CD4-positive, alpha-beta T cell treated with Interleukin-17A for 4 hours (primary cell): ENCODE measurements at places on chromosomes 1 and 21.

DNA sequence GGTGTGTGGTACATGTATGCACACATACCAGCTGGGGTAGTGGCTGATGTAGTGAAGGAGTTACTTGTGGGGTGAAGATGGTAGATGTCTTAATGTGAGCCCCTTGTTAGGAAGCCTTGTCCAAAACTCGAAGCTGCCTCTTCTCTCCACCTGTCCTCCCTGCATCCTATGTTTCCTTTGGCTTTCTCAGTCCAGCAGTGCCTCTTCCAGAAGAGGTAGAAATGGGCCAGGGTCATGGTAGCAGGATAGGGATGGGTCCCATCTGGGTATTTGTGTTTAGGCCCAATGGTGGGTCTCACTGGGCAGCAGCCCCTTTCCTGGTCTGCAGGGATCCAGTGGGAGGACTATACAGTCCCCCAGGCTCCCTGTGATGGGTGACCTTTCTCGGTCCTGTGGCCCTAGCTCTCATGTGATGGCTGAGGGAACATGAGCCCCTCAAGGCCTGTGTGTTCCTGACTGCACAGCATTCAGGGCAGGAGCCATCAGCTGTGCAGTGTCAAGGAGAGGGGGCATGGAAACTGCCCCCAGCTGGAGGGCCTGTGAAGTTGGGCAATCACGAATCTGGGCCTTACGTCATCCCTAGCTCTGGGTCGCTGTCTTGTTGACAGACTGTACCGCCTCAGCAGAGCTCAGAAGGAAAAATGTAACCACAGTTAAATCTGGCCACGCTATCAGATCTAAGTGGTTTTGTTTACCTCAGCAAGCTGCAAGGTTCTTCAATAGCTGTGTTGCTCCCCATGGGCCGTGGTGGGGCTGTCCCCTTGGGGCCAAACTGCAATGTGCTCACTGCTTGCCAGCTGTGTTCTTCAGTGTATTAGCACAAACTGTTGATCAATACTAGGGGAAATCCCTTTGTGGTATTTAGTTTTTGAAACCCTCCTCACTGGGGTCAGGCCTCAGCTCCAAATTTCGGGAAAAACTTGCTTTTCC is 82.7 kb downstream of the NOS1AP start:
- no peak for DNase-seq

DNA sequence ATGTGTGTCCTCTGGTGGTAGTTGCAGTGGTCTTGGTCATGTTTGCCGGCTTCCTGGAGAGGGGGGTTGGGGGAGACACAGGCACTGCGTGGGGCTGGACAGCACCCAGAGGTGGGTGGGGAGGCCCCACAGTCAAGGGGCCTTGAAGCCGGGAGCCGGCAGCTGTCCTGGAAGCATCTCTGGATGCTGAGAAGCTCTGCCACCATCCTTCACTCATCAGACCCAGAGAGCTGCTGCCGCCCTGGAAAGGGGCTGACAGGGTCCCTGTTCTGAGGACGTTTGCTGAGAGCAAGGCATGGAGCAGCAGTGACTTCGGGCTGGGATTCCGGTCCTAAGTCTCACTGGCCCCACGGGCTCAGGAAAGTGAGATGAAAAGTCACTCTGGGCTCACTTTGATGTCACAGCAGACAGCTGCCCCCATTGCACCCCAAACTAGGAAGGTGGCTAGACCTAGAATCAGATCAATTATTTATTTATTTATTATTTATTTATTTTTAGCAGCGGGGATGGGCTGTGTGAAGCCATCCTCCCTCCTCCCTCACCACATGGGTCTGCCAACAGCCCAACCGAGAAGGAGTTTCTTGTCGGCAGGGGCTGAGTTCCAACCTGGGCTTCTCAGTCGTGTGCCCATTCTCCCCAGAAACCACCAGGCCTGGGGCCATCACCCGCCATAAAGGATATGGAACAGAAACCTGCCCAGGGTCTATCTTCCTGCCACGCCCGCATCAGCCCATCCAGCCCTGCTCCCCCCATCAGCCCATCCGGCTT is 547.4 kb downstream of the PTPRU start:
- no peak for DNase-seq

DNA sequence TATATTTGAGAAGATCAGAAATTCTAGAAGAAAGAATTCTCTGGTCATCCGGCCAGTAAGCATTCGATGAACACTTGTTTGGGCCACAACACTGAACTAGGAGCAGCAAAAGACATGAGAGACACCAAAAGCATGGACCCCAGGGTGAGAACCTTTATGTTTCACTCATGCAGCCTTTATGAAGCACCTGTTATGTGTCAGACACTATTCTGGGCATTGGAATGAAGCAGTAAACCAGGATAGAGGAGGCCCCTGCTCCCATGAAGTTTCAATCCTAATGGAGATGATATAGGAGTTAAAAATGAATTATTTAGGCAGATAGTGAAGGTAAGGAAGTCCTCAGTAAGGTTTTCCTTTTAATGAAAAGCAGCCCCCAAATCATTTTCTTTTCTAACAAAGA is 43.6 kb downstream of the OLFML3 start:
- DNase-seq: no peak

DNA sequence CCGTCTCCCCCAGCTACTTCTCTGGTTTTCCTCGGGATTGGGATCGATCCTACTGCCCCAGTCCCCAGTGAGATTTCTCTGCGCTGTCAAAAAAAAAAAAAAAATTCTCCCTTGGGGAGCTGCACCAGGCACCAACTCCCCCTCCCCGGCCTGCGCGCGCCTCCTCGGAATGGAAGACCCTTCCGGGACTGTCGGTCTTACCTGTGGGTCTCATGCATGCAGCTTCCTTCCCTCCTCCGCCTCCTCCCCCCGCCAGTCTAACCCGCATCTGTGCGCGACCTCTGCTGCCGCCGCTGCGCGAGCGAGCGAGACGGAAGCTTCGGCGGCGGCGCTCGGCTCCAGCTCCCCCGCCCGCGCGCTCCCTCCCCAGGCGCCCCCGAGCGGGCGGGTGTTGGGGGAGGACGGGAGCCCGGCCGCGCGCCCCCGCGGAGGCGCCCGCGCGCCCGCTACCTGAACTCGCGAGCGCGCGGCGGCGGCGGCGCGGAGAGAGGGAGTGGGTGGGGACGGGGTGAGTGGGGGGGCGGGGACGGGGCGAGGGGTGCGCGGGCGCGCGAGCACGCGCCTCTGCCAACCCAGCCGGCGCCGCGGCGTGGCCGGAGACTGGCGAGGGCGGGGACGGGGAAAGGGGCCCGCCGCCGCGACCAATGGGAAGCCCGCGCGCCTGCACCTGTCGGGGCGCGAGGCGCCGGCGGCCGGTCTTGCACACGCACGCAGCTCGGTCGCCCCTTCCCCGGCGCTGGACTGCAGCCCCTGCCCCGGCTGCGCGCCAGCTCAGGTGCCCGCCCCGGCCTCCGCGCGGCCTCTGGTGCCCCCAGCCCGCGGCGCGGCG is at the start of gene SUSD4:
SUSD4 (minus strand) TSS at position 321 of the 829 bp plus-strand sequence. CDS start 751 bp downstream, outside the sequence.
- peak; percentile 85 for DNase-seq

- DNase-seq: no peak
These were observed 36.5 kb downstream of the MAP3K21 start for GRCh38 chr1:233364026-233364425.

DNA sequence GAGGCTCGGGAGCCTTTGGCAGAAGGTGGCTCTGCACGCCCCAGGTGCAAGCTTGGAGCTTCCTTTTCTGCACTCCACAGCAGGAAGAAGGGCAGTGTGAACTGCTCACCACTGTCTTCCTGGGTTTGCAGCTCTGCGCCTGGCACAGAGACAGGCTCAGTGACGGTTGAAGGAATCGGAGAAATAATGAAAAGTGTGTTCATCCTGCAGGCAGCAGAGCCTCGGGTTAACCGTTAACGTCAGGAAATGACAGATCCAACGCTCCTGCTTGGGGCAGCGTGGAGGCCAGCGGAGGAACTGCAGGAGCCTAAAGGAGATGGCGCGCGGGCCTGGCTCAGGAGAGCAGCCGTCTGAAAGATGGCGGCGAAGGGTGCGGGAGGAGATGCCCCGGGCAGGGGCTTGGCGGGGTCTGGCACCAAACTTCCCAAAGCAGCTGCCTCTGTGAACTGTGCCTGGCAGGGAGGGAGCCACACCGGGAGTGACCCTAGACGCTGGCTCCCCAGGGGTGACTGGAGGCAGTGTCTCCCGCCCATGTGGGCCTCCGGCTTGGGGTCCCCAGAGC is 10.9 kb upstream of the SAMD11 start:
- no peak for DNase-seq

DNA sequence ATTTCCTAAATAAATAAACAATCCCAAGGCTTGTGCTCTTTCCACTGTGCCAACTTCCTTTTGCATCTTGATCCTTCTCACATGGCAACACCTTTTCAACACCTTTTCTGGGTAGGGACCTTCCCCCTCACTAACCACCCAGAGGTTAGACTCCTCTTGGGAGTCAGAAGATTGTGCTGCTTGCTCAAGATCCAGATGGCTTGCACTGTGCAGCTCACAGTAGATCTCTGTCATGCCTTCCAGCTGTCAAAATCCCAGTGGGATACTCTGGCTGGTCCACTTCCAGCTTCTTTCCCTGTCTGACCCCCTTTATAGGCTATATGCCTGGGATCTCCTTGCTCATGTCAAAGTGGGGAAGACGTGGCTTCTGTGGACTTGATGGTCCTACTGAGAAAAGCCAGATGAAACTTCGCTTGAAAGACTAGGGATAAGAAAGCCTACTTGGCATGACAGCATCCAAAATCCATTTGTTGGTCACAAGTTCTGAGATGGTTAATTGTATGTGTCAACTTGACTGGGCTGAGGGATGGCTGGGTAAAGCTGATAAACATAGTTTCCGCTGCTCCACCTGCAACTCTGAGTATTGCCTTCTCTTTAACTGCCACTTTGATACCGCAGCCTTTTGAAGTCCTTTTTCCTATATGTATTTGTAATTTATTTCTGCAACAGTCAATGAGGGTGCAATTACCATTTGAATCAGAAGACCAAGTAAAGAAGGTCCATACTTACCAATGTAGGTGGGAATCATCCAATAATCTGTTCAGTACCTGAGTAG is 74.5 kb downstream of the S1PR1 start:
- peak; percentile 52 for DNase-seq

- no peak for DNase-seq
These were observed 410 bp downstream of the ACTA1 start for GRCh38 chr1:229433364-229434004.
